Placental epithelial cell (primary cell): ENCODE measurements at places on chromosomes 13 and 19. TPM values are rescaled to one million over a fixed set of nuclear protein-coding genes. Genes with fewer than 3 reads are reported as not detected.

Gene ZNF429
- total RNA-seq: 10.4 and 18.1 TPM in 2 replicates

Gene LILRB5
- not detected in 2 replicates for total RNA-seq

Gene ZNF577
- total RNA-seq: 8.4 and 13.0 TPM in 2 replicates

Gene GNA15
- 30.6 and 88.0 TPM in 2 replicates for total RNA-seq

Gene PSG11
- total RNA-seq: 0.22 TPM in 1 of 2 replicates, not detected in the other

Gene YIPF2
- total RNA-seq: 285 and 310 TPM in 2 replicates

Gene FGF22
- total RNA-seq: 0.33 and 0.39 TPM in 2 replicates

Gene CCDC169
- 0.11 and 0.39 TPM in 2 replicates for total RNA-seq

Gene PDX1
- not detected in 2 replicates for total RNA-seq

Gene PNMA8A
- under 0.01 and 1.1 TPM in 2 replicates for total RNA-seq

Gene CHAF1A
- 4.7 and 13.0 TPM in 2 replicates for total RNA-seq

Gene NOVA2
- not detected in 2 replicates for total RNA-seq

Gene KLK14
- total RNA-seq: not detected in 2 replicates

Gene GPR183
- total RNA-seq: 0.11 TPM in 1 of 2 replicates, not detected in the other

Gene NANOS3
- total RNA-seq: 1.3 TPM in 1 of 2 replicates, not detected in the other

Gene NALCN
- 4.3 and 18.4 TPM in 2 replicates for total RNA-seq

Gene CYP4F8
- not detected in 2 replicates for total RNA-seq

Gene PRTN3
- not detected in 2 replicates for total RNA-seq

Gene CCDC70
- not detected in 2 replicates for total RNA-seq

Gene TBC1D4
- 7.3 and 8.6 TPM in 2 replicates for total RNA-seq

Gene SWSAP1
- 1.8 and 2.7 TPM in 2 replicates for total RNA-seq

Gene ITGBL1
- 22.8 and 63.8 TPM in 2 replicates for total RNA-seq

Gene CEACAM1
- total RNA-seq: not detected in 2 replicates

Gene SLC25A41
- total RNA-seq: not detected in 2 replicates

Gene CEACAM16
- total RNA-seq: not detected in 2 replicates

Gene TGFBR3L
- total RNA-seq: 0.98 and 1.2 TPM in 2 replicates
